ENCODE measurements at places on chromosomes 3 and 15.

DNA sequence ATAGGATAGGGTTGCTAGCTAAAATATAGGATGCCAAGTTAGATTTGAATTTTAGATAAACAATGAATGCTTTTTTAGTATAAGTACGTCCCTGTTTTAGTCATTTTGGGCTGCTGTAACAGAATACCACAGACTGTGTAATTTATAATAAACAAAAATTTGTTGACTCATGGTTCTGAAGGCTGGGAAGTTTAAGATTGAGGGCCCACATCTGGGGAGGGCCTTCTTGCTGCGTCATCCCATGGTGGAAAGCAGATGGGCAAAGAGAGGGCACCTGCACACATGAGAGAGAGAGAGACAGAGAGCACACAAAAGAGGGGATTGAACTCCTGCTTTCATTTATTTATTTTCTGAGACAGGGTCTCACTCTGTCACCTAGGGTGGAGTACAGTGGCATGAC is 246.5 kb downstream of the EPHB1 start:
- DNase-seq = no peak

DNA sequence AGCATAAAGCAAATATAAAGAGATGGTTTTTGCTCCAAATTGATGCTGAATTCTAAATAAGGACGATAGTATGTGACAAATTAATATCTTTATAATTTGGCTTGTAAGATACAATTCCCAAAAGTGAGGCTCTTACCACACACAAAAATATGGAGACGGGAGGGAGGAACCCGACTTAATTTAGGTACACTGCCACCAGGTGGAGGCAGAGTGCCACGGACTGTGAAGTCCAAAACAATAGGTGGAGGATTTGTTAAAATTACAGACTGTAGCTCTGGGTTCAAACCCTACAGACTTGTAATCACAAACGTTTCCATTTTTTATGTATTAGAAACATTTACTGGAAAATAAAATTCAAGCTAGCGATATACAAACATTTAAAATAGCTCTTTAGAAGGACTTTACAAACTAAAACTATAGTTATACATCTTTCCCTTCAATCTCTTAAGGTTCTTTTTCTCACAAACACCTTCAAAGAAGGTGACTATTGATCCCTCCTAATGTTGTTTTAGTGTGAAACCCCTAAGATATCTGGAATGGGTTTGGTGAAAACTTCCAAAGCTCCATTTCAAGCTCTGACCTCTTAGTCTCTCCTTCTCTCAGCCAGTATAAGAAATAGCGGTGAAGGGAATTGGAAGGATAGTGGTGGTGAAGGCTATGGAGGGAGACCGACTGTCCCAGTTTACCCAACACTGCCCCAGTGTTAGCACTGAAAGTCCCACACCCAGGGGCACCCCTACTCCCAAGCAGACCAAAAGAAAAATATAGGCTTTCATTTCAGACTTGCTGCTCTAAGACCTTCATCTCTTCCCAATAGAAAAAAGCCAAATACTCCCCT is 89.7 kb downstream of the AQP9 start:
- DNase-seq = peak; percentile 66

DNA sequence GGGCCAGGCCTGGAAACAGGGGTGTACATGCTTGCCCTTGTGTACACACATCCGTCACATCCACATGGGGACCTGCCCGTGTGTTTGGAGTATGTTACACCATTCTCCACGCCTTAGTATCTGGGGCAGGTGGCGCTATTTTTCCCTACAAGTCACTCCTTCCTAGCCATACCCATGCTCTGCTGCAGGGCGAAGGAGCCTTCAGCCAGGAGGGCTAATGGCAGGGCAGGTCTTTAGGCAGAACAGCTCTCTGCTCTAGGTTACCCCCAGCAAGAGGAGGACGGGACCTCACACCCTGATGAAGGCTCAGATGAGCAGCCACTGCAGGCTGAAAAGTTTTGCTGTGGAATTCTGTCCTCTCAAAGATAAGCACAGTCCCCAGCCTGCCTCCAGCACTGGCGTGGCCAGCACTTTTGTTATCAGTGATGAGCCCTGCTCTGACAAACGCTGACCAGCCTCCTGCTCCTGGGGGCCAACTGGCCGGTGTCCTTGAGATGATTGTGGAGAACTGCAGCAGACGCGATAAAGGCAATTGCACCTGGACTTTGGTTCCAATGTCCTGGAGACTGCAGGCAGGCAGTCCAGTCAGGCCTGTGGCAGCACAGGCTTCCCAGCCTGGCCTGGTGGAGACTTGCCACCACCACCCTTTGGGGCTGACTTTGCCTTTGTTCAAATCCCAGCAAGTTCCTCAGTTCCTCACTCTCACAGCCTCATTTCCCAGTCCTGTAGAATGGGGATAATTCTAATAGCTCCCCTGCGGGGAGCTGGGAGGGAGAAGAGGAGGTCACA is 19.8 kb upstream of the PIGZ start:
- no peak for DNase-seq

DNA sequence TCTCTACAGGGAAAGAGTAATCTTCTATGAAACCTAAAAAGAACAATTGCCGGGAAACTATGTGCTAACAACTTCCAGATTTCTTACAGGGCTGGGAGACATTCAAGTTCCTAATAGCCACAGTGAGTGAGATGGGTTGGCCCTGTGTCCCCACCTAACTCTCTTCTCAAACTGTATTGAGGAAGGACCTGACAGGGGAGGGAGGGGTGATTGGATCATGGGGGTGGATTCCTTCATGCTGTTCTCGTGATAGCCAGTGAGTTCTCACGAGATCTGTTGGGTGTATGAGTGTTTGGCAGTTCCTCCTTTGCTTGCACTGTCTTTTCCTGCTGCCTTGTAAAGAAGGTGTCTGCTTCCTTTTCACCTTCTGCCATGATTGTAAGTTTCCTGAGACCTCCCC is 958.7 kb downstream of the AGBL1 start:
- no peak for DNase-seq

DNA sequence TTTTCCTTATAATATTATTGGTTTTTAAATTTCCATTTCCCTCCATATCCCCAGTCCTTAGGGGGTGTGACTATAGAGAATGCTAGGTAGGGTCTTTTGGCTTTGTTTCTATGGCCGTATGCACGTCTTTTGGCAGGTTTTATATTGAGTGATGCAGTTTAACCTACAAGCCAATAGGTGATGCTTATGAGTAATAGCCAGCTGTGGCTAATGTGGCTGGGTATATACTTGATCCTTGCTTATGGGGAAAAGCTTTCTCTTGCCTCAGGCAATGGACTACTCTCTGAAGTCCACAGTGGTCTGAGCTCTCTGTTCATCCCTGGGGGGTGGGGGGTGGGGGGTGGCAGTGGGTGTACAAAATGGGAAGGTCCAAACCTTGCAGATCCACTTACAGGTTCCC is 223.9 kb downstream of the MFSD1 start:
- no peak for DNase-seq

DNA sequence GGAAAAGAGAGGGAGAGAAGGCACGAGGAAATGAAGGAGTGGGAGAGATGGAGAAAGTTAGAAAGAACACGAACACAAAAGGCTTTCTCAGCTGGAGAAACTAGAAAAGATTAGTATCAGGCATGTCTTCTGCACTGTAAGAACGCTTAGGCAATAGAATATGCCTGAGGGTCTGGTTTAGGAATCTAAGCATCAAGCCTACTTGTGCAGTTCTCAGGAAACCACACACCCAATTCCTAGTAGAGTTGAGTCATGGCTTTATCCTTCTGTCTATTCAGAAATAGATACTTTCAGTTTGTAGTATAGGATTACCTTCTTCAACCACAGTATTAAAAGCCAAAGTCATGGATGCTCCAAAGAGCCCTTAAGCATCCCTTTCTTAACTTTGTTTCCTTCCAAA is 969.4 kb downstream of the NTRK3 start:
- no peak for DNase-seq

- no peak for DNase-seq
Observed at GRCh38 chr3:127851899-127852298, 29.6 kb upstream of the MGLL start.

DNA sequence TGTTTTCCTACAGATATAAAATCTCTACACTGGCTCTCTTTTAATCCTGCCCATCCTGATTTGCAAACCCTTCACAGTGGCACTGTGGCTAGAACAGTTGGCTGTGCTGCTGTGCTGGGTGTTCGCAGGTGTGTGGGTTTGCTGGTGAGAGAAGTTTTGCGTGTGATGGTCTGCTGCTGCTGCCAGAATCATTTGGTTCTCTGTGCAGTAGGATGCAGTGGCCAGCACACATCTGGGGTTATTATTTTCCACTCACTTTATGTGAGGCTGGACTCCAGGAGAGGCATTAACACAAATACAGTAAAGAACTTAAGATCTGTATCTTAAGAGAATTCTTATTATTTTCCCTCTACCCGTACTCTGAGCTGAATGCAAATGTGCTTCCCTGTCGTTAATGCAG is 16.0 kb upstream of the PSMD6 start:
- DNase-seq = no peak

DNA sequence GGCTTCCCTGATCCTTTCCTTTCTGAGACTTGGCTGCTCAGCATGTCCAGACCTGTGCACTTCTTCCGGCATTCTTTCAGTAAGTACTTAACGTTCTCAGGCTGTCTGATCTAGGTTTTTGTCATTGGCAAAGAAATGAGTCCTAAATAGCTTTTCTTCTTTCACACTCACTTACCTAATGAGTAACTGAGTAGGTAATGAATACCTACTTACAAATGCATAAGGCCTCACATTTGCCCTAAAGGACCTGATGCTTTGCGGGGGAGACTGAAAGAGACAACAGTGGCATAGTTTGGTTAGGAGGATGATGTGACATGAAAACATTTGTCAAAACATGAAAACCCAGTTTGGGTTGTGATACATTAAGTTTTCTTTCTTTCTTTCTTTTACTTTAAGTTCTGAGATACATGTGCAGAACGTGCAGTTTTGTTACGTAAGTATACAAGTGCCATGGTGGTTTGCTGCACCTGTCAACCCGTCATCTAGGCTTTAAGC is 516.7 kb upstream of the CFAP20DC start:
- DNase-seq = no peak

GRCh38 chr3:42347928-42348327 is 62.5 kb downstream of the LYZL4 start:
- DNase-seq = no peak

DNA sequence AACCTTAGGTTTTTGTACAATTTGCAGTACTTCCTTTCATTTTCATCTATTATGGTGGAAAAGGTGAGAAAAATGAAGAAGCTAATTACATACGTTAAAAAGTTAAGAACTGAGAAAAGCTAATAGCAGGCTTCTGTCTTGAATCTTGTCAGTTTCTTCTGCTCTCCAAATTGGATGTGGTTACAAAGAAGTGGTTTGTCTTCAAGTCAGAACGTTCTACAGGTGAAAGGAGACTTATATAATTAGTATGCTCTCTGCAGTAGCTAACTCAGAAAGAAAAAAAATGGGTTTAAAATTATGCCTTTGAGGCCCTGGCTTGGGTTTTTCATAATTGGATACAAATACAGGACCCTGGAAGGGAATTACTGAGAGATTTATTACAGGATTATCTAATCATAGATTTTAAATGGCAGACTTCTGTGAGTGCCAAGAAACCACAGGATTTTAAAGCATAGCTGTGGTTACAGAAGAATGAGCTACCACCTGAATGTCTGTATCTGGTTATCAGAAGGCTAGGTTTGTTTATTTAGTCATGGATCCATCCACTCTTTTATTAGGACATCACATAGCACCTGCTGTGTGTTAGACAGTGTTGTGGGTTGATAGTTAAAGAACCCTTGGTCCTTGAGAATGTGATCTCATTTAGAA is 528.1 kb upstream of the MCTP2 start:
- no peak for DNase-seq

DNA sequence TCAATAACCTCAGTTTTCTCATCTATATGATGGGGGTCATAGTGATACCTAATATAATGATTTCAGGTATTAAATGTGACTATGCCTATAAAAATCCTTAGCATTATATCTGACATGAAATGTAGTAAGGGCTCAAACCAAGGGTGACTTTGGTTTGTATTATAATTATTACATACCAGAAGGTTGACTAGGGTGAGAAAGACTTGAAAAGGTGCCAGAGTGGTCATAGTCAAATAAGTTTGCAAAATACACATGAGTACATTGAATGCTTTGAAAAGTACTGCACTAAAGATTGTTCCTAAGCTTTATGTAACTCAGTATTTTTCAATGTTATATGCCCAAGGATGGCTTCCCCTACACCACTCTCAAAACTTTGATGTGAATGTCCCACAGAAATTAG is 297.2 kb downstream of the ARPP21 start:
- no peak for DNase-seq

GRCh38 chr3:28674212-28674611 is 325.6 kb upstream of the AZI2 start:
- DNase-seq = no peak

GRCh38 chr15:49116108-49116857 is 39.1 kb downstream of the COPS2 start:
- no peak for DNase-seq

- DNase-seq = no peak
Observed at GRCh38 chr15:59595434-59595915, 16.1 kb upstream of the GCNT3 start.

GRCh38 chr3:100093831-100094230 is 20.5 kb downstream of the FILIP1L start:
- no peak for DNase-seq

GRCh38 chr3:160150525-160150924 is 74.7 kb upstream of the C3orf80 start:
- no peak for DNase-seq

DNA sequence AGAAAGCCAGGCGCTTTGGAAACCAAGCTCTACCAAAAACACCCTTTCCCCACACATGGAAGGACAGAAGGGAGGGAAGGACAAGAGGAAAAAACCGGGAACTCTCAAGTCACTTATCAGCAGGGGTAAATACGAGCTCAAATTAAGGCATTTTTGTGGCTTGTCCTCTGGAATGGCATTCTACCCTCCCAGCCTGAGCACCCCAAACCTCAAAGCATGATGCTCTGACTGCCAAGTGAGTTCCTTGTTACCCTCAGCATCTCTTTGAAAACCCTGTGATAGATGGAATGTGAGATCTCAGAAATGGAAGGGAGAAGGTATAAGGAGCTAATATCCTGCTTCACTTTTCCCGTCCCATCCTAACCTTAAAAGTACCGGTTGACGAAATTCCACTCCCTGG is 8.1 kb upstream of the CSPG5 start:
- DNase-seq = no peak

- DNase-seq = no peak
Observed at GRCh38 chr3:130242850-130243569, 102.5 kb upstream of the COL6A5 start.

DNA sequence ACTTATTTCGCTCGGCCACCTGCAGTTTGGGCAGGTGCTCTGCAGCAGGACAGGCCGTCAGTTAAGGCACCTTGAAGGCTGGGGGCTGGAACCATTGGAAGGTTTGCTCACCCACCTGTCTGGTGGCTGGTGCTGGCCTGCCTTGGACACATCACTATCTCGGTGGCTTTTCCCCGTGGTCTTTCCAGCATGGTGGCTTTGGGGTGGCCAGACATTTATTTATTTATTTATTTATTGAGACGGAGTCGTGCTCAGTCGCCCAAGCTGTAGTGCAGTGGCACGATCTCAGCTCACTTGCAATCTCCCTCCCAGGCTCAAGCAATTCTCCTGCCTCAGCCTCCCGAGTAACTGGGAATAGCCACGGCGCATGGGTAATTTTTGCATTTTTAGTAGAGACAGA is 11.7 kb downstream of the ISG20 start:
- peak; percentile 10 for DNase-seq
